Eye (tissue), 1 donor: ENCODE measurements at places on chromosomes 12 and 14.
A peak's percentile ranks its signal among the peaks of the same experiment; 100 is the strongest.

- peak; percentile 7 for DNase-seq
Observed at GRCh38 chr12:67797185-67797741, 148.7 kb downstream of the DYRK2 start.

DNA sequence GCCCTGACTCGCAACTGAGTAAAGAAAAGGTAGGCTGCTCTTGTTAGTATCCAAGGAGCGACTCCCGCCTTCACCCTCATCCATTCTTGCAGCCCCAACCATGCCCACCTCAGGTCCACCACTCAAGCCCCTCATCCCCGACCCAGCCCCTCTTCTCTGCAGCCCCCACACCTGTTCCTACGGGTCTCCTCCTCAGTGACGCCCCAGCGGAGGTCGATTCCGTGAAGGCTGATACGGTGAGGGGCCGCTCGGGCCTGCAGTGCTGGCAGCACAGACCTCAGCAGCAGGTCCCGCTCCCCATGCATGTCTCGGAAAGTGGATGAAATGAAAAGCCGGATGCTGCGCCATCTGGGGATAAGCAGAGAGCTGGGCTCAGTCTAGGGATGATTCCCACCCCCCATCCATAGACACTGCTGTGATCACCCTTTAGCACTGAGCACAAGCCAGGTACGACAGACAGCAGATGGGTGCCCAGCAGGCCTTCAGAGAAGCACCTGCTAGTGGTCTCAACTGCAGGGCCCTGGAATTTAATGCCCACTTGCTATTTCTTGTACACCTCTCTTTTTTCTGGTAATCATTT lies 26.9 kb downstream of the TEP1 start:
- no peak for DNase-seq

GRCh38 chr14:69688299-69688649 lies 76.9 kb downstream of the SUSD6 start:
- DNase-seq = peak; percentile 87

- DNase-seq = no peak
Observed at GRCh38 chr14:68135028-68135427, 315.4 kb downstream of the RAD51B start.

DNA sequence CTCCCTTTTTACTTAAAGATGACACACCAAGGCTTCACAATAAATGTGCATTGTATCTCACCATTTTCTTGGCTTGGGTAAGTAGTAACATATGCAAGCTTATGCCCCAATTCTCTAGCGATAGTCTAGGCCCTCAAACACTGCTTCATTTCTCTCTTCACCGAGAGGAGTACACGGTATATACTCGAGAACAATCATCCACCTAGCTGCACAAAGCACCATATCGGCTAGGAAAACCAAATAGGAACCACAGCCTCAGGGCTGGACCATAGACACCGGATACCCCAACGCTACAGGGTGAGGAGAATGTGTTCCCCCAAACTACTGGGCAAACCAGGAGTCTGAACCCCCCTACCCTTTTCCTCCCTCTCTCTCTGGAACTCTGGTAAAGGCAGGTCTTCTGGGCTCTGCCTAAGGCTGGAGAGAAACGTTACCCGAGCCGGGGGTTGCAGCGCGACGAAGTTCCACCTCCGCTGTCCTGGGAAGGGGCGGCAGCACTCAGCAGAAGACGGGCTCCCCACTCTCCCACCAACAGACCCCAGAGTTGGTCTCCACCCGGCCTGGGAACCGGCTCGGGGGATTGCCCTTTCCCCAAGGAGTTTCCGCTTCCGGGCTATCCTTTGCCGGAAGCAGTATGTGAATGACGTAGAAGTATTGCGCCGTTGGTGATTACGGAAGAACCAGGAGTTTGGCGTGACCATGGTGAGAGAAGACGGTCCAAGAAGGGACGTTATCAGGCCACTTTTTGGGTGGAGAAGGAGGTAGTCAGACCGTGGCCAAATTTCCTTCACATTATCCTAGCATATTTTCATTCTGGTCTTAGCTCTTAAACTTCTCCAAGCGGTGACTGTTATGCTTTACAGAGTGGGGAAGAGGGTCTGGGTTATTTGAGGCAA lies at the start of the genes AREL1 and FCF1:
Gene AREL1 (minus strand): TSS at position 582 of the 896 bp plus-strand sequence. CDS start 27,465 bp downstream, outside the sequence.
Gene FCF1 (plus strand): TSS at position 646 of the 896 bp plus-strand sequence. CDS start 54 bp downstream, at position 700.
- DNase-seq = peak; percentile 98

GRCh38 chr12:127241072-127241817 lies 1025.7 kb upstream of the TMEM132C start:
- no peak for DNase-seq

DNA sequence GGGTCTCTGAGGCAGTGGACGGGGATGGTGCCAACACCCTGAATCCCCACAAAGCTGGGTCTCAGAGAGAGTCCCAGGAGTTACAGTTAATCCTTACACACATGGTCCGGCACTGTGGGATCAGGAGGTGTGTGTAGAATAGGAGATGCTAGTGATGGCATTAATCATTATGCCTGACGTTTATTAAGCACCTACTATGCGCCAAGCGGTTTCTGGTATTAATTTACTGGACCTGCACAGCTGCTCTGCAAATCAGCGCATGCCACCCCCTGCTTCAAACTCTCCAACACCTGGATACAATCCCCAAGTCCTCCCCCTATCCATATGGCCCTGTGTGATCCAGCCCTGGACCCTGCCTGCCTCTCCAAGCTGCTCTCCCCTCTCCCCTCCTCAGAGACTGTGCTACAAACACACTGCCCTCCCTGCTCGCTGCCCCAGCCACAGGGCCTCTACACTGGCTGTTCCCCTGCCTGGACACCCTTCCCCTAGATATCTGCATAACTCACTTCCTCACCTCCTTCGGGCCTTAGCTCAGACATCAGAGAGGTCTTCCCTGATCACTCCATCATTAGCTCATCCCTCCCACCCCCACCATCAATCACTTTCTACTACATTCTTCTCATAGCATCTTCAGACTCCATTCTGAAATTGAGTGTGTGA lies 86.0 kb downstream of the RFLNA start:
- DNase-seq = no peak
